T47D (cell line): ENCODE measurements at places on chromosomes 1 and 21.

DNA sequence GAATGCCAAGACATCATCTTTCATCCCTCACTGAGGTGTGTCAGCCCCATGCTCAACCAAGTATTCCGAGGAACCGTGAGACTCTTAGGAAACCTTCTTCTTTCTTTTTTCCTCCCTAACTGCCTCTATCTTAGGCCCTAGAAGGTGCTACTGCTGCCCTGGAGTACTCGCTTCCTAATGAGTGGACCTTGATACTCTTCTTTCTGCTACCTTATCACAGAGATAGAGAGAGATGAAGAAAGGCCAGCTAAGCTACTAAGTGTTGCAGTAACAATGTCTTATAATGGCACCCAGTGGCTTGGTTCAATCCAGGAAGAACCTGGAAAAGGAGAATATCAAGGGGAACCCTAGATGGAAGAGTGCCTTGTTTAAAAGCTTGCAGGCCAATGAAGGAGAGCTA is 86.6 kb downstream of the KIRREL1 start:
- no peak for DNase-seq

DNA sequence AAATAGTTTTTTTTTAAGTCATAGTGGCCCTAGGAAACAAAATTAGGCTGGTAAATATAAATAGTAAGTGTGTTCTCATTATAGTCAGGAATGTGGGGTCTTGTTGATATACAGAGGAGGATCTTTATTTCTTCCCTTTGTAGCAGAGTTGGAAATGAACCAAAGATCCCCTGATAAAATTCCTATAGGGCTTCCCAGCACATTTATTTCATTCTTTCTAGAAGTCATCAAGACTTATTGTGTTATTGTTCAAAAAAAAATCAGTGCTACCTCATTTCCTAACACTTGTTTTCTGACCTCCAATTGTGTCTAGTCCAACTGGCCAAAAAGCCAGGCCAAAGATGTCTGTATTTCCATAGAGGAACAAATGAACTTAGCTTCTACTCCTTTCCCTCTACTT is 7.6 kb upstream of the PLEKHO1 start:
- DNase-seq = no peak

DNA sequence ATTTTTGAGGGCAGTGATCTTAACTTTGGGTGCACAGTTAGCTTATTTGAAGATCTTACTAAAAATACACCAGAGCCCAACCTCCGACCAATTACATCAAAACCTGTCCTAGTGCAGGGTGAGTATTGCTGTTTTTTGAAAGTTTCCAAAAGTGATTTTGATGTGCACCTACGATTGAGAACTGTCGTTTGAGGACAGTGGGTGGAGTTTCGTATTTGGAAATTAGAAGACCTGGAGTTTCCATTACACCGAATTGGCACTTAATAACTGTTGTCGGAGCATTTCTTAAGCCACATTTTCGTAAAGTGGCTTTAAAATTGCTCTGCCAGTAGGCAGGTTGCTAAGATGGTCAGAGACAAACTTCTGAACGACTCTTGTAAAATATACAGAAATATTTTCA is 1.1 kb downstream of the SOD1 start:
- no peak for DNase-seq

- DNase-seq = no peak
Observed at GRCh38 chr21:38506661-38507281, 8.5 kb upstream of the ERG start.

GRCh38 chr1:101379950-101380349 is 143.1 kb downstream of the S1PR1 start:
- no peak for DNase-seq

GRCh38 chr1:157992833-157993146 is 655 bp upstream of the KIRREL1 start:
- no peak for DNase-seq

DNA sequence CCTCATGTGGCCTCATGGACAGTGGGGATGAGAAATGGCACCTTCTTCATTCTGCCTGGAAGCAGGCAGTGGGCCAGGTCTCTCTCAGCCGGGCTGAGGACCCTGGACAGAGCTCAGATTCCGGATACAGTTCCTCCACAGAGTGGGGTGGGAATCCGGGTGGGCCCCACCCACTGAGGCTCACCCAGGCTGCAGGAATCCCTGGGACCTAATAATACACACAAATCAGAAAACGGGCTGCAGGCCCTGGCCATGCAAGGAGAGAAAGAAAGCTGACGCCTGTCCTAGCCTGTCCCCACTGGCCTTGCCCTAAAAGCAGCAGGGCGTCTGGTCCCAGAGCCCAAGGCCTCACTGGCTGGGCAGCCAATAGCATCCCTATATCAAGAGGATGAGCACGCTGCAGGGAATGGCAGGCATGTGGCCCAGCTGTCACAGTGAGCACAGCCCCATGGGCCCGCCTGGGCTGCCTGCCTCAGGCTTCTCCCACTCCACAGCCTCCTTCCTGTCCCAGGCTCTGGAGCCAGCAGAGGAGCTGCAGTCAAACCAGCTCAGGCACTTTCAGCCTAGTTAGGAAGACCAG is 25.3 kb downstream of the ACTA1 start:
- peak; percentile 73 for DNase-seq

DNA sequence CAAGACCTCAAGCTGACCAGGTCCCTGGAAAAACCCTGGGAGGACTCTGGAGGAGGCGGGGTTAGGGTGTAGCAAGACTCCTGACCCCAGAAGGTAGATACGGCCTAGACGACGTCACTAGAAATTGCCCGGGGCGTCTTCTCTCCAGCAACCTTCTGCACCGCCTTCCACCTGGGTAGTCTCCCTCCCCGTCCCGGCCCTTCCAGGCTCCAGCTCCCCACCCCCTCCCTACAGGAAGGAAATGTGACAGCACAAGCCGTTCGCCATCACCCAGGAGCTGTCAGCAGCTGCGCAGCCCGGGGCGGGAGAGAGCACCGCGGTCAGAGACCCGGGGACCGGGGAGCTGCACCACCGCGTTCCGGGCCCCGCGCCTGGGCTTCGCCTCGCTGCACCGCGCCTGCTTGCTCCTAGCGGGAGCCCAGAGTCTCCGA is 20.0 kb downstream of the SERTAD4 start:
- no peak for DNase-seq

- DNase-seq = no peak
Observed at GRCh38 chr1:20076223-20076622, 6.2 kb downstream of the PLA2G5 start.

DNA sequence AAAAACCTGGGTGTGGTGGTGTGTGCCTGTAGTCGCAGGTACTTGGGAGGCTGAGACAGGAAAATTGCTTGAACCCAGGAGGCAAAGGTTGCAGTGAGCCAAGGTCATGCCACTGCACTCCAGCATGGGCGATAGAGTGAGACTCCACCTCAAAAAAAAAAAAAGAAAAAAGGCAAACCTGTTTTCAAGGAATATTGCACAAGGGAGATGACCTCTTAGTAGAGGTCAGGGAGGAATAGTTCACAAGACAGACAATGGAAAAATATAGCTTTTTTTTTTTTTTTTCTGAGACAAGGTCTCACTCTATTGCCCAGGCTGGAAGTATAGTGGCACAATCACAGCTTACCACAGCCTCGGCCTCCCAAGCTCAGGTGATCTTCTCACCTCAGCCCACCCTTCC is 22.5 kb upstream of the SUCO start:
- no peak for DNase-seq

DNA sequence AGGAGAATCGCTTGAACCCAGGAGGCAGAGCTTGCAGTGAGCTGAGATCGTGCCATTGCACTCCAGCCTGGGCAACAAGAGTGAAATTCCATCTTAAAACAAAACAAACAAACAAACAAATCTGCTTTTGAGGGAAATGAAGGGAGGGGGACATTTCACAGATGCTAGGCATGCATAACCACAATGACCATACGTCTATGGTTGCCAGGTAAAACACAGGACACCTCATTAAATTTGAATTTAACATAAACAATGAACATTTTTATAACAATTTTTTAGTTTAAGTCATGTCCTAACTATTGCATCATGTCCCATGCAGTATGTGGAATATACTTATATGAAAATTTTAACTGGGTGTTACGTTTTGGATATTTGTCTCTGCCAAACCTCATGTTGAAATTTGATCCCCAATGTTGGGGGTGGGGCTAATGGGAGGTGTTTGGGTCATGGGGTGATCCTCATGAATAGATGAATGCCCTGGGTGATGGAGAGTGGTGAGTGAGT is 31.0 kb upstream of the ZBTB18 start:
- DNase-seq = no peak

GRCh38 chr21:43624339-43624738 is 34.9 kb downstream of the HSF2BP start:
- DNase-seq = no peak

DNA sequence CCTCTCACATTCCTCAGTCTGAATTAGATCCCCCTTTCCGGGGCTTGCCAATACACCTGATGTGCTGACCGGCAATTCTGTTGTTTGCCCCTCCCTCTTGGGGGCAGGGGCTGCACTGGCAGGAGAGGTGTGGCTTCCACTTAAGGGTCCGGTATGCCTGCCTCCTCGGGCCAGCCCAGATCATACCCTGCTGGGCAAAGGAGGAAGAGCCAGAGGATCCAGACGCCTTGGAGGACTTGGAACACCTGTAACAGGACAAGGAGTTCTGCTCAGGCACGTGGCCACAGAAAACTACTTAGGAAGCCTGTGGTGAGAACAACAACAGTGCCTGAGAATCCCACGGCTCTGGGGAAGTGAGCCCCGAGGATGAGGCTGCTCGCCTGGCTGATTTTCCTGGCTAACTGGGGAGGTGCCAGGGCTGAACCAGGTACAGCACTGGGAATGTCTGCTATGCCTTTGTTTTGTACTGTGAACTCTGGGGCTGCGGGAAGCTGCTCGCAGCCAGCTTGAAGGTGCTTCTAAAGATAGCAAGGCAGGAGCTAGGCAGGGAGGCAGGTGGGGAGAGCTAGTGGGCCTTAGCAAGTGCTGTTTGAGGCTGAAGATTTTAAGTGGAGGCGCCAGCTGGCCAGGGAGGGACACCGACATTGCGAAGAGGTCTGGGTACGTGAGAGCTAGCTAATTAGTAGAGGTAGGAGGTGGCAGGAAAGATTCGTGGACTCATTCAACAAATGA is at the start of gene SMPDL3B:
Gene SMPDL3B, plus strand, starts transcription at position 183 of the 732 bp plus-strand sequence. Its CDS starts 184 bp downstream, at position 367.
- DNase-seq = peak; percentile 58

GRCh38 chr21:45300786-45301520 is 13.3 kb upstream of the POFUT2 start:
- no peak for DNase-seq

DNA sequence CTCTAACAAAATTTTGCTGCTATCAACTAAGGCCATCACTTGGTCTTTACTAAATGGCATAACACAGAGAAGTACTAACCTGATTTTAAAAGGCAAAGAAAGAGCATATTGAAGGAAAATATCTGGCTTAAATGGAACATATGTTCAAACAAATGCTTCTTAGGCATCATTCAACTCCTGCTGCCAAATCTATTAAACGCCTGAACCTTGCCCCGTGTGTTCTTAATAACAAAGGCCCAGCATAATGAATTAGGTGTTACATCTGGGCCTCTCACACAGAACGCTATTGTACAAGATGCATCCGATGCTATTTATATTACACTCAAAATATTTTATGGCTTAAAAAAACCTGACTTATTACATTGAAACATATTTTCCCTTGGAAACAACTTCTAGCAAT is 48.4 kb downstream of the B3GALNT2 start:
- no peak for DNase-seq

DNA sequence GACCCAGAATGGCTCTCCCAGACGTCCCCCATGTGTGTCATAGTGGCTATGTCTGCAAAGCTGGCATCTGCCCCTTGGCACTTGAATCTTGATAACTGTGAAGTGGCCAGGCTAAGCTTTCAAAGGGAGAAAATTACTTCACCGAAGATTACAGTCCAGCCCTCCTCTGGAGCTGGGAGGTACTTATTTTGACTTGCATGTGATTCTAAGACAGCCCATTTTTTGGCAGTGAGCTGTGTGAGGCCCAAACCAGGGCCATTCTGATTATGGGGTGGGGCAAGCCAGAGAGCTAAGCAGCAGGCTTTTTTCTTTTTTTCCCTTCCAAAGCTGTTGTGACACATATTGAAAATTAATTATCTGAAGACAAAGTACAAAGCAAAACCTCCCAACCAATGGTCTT is 42.1 kb upstream of the C8B start:
- no peak for DNase-seq

DNA sequence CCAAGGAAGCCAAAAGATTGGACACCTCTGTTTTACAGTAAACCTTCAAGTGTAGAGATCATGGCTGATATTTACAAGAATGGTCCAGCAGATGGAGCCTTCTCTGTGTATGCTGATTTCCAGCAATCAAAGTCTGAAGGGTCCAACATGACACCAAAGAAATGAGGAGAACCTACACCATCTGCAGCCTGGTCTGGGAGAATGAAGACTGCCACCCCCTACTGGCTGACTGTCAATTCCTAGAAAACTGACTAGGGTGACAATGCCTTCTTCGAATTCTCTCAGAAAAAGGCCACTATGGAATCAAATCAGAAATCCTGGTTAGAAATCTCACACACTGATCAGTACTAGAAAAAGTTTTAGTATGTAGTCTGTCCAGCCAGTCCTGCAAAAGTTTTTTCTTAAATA is 83.3 kb downstream of the CDC42BPA start:
- DNase-seq = peak; percentile 79

DNA sequence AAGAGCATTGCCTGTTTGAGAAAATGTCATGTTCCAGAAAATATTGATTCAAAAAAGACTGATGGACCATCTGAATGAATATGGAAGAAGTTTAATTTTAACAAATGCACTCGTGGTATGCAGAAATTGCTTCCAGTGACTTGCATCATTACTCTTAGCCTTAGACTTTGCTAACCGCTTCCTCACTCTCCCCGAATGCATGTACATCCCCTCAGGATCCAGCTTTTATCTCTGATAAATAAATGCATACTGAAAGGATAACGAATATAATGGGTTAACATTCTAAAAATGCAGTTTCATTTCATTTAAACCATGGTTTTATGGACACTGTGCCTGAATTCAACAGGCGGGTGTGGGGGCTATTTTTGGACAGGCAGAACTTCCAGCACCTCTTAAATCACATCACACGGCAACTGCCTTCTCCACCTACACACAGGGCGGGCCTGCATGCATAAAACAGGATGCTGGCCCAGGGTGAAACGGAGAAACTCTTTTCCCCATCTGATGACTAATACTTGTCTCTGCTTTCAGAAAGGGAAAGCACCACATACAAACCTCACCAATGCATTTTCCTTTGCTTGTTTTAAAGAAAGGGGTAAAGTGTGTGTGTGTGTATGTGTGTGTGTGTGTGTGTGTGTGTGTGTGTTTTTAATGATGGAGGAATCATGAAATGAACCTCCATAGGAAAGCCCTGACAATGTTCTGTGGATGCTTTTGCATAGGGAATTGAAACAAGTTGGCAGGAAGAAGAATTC is 48.7 kb downstream of the SPAG17 start:
- DNase-seq = no peak

GRCh38 chr1:89890085-89890752 is 69.4 kb downstream of the LRRC8D start:
- DNase-seq = peak; percentile 91

- DNase-seq = no peak
Observed at GRCh38 chr1:86594284-86594770, 47.4 kb downstream of the CLCA4 start.

- no peak for DNase-seq
Observed at GRCh38 chr1:60865166-60865565, 217.2 kb upstream of the NFIA start.

- no peak for DNase-seq
Observed at GRCh38 chr1:112564081-112564480, 54.9 kb downstream of the ST7L start.

- DNase-seq = no peak
Observed at GRCh38 chr1:22517956-22518355, 45.3 kb upstream of the EPHA8 start.

- DNase-seq = no peak
Observed at GRCh38 chr1:17119773-17120480, 676 bp upstream of the PADI2 start.

- peak; percentile 59 for DNase-seq
Observed at GRCh38 chr1:173868266-173869020, at the start of gene ZBTB37. ZBTB37 (plus strand) TSS chr1:173868380; CDS start chr1:173870226, 1,846 bp downstream.
